ENCODE measurements at places on chromosomes 7 and 10.
A peak's percentile ranks its signal among the peaks of the same experiment; 100 is the strongest.

DNA sequence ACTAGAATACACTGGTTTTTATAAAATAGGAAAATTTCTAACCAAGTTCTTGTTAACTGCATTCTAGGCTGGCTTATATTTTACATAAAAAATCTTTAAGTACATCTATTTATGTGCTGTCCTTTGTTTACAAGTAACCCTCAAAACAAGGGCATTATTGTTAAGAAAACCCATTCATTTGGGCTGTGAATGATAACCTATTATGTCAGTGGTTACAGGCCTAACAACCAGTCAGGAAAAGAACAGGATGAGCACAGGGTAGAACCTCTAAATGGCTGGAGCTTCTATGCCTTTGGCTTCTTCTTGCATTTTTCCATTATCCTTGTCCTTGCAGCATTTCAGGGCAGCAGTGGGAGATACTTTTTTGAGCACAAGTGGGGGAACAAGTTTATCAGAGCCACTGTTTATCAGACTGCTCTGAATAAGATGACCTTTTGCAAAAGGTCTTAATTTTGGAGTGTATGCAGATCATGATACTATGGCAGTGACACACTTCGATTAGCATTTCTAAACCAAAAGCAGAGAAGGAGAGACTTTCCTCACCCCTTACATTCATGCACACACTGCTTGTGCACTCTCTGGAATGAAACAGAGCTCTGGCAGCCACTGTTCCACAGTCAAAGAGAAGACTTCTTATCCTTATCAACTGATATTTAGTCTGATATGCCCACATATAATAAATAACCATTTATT lies 10.9 kb downstream of the GPR37 start:
- DNase-seq, result no peak

DNA sequence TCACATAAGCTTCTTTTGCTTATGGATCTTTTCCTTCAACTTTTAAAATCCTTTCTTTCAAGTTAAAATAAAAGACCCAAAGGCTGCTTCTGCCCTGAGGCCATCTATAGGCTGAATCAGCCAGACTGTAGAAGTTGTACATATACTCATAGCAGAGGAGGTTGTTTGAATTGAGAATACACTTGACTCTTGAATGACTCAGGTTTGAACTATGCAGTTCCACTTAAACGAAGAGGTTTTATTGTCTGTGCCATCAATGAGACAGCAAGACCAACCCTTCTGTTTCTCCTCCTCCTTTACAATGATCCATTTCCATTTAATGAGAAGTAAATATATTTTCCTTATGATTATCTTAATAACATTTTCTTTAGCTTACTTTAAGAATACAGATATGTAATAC lies 5.8 kb downstream of the ZNF365 start:
- DNase-seq, result no peak

DNA sequence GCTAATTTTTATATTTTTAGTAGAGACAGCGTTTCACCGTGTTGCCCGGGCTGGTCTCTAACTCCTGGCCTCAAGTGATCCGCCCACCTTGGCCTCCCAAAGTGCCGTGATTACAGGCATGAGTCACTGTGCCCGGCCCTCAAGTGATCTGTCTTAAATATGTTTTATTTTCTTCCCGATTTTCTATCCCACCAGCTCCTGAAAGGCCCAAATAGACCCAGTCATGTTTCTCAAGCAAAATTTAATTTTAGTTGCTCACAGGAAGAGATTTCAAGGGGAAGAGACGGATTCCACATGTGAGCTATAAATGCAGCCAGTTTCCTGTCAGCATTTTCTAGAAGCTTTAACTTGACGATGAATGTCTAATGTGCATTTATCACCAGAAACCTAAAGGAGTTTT lies 12.0 kb downstream of the DENND10 start:
- no peak for DNase-seq

DNA sequence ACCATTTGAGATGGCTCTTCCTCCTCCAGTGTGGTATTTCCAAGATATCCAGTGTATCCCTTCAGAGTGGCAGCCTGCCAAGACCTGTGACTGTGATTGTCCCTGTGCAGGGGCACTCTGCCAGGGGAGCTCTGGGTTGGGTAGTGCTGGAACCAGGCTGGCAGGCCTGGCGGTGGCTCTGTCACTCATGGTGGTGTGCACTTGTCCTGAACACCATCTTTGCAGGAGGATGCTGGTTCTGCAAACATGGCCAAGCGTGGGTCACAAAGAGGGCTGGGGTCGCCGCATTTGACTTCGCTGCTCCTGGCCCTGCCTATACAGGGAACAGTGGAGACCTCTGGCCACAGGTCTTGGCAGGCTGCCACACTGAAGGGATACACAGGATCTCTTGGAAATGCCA lies 205.2 kb downstream of the PRPF18 start:
- no peak for DNase-seq

GRCh38 chr10:73054286-73054685 lies 42.4 kb downstream of the P4HA1 start:
- no peak for DNase-seq

- DNase-seq, result no peak
Measured at GRCh38 chr10:124378881-124379471, 39.7 kb downstream of the OAT start.

GRCh38 chr10:29671228-29671780 lies 36.5 kb upstream of the SVIL start:
- no peak for DNase-seq

DNA sequence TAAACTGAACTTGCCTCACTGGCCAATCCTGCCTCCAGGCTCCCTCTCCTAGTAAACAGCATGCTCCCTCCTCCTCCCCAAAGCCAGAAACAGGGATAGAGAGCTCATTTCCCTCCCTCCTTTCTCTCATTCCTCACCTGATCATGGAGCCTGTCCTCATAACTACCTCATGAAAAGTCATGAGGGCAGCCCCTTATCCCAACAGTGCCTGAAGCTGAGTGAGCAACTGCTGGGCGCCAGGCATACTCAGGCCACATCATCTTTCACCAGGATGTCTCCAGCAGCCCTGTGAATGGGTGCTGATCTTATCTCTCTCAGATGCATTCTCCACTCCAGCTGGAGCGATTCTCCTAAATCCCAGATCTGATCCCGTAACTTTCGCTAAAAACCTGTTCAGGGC lies 307.2 kb downstream of the PRPF18 start:
- DNase-seq, result no peak

GRCh38 chr7:95476904-95477594 lies 8.7 kb upstream of the ASB4 start:
- peak; percentile 39 for DNase-seq

GRCh38 chr10:113341138-113341537 lies 211.7 kb upstream of the HABP2 start:
- no peak for DNase-seq

GRCh38 chr7:30740417-30741181 lies 11.3 kb upstream of the INMT start:
- peak; percentile 71 for DNase-seq

GRCh38 chr7:97446361-97446760 lies 285.5 kb upstream of the TAC1 start:
- DNase-seq, result no peak

GRCh38 chr10:17412323-17412722 lies 42.1 kb downstream of the ST8SIA6 start:
- no peak for DNase-seq

DNA sequence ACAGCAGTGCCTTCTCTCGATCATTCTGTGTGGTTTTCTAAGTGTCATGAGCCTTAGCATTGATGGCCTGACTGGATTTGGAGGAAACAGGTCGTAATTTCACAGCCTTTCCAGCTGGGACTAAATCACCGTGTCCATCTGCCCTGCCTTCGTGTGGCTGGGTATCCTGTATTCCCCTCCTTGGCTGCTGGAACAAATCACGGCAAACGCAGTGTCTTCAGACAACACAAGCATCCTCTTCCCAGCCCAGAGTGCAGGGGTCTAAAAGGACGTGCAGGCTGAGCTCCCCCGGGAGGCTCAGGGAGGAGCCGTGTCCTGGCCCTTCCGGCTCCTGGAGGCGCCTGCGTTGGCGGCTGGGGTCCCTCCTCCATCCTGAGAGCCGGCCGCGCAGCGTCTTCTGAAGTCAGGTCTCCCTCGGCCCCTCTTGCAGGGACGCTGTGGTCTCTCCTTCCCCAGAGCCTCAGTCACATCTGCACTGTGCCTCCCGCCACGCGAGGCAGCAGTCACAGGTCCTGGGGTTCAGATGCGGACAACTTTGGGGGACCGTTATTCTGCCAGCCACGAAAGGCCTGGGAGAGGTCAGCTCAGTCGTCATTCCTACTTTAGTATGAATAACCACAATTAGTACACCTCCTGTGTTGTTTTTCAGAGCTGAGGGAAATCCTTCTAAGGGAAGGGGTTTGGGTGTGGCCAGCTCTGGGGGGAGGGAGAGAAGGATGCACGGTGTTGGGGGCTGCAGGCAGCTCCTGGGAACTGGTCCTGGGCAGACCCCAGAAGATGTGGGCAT lies 41.1 kb downstream of the FAM20C start:
- DNase-seq, result no peak

GRCh38 chr7:100478958-100479660 lies at the start of gene TSC22D4:
TSC22D4 (minus strand) TSS chr7:100479214; CDS start chr7:100478038, 1,176 bp downstream.
- DNase-seq, result peak; percentile 96

- DNase-seq, result no peak
Measured at GRCh38 chr10:74932648-74933047, 106.2 kb downstream of the KAT6B start.

- DNase-seq, result no peak
Measured at GRCh38 chr10:100065084-100065660, 16.5 kb downstream of the CPN1 start.

- no peak for DNase-seq
Measured at GRCh38 chr10:105383978-105384377, 742.9 kb downstream of the SORCS3 start.

GRCh38 chr7:74403521-74404387 lies 50.0 kb upstream of the GTF2IRD1 start:
- DNase-seq, result no peak

DNA sequence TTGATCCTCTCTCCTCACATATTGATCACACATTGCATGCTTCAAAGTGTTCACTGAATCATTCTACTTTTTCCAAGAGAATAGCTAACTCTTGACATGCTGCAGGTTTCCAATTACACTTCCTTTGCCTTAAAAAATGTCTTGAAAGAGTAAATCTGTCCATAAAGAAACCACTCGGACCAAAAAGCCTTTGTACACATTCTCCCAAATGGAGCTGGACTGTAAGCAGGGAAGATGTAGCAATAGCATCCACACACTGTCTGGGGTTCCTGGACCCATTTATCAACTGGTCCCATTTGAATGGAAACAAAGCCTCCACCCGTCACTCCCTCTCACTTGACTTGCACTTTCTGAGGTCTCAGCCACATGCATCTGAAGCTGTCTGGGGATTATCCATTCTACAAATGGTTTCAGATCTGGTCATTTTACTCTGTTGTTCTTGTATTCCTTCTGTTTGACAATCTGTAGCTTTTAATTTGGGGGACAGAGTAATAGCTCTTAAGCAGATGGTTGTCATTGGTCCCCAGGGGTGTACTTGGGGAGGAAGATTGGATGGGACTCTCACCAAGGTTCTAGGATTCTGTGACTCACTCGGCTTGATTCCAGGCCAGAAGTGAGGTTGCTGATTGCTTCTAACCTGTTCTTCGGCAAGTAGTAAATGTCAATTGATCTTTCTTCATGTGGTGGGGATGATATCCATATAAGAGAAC lies 203.5 kb downstream of the HIBADH start:
- DNase-seq, result no peak

DNA sequence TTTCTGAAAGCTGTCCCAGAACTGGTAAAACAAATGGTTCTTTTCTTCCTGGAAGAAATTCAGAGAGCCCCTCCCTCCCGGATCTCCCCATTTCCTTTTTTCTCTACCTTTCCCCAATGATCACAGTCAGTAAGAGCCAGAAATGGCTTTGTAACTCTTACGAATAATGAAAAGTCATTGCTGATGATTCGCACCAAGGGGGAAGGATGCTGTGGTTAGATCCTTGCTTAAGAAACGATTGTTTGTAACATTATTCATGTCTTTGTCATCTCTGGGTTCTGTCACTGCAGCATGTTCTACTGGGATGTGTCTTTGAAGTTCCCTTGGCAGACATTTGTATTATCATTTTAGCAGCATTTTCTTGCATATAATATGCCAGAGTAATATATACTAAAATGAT lies 138.9 kb downstream of the CACNB2 start:
- peak; percentile 25 for DNase-seq

DNA sequence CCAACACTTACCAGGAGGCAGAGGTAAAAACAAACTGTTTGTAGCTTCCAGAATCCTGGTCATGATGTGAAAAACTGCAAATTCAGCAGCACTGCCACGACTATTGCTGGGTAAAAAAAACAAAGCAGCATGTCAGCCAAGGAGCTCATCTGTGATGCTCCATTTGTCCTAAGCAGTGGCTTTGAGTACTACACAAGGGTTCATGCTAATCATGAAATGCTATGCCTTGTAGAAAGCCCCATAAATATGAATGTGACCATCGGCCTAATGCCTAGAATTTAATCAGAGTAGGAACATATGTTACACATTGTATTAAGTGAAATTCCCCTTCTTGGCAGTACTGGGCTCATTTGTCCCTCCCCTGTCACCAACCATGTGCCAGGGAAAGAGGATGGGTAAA lies 95.4 kb downstream of the GSAP start:
- no peak for DNase-seq

DNA sequence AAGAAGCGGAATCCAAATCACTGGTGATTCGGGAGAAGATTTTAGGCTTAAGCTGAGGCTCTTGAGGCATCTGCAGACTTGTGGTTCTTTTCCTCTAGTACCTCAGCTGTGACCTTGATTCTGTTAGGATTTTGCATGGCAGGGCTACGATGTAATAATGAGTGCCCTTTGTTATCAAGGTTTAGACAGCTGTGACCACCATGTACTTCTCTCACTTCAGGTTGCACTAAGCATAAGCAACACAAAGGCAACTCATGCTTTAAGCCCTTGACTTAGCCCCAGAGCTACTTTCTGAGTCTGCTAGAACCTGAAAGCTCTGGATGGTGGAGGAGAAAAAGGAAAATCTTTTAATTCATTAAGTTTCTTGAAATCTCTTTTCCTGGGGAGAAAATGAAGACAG lies 1052.3 kb upstream of the PHF14 start:
- no peak for DNase-seq

DNA sequence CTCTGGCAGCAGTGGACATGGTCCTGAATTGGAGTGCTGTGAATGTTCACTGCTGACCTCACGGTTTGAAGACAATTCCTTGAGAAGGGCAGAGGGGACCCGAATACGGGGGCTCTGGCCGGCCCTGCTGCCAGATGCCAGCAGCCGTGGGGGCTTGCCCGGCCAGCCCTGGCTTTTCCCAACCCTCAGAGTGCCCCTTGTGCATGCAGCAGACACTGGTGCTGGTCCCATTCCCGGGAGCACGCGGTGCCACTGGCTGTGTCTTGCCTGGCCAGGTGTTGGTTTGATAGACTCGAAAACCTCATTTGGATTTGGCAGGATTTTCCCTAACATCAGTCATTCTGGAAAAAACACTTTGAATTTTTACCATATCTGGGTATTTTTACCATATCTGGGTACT lies 49.1 kb downstream of the LHPP start:
- DNase-seq, result no peak

GRCh38 chr10:121608469-121609190 lies 10.4 kb upstream of the FGFR2 start:
- peak; percentile 35 for DNase-seq

- DNase-seq, result no peak
Measured at GRCh38 chr7:157996359-157997079, 591.1 kb downstream of the PTPRN2 start.
